ENCODE measurements at places on chromosomes 3 and 15. TPM values are rescaled to one million over a fixed set of nuclear protein-coding genes. Genes with fewer than 3 reads are reported as not detected.

- no peak overlapping the region for H3K4me3 ChIP-seq
- H3K27ac ChIP-seq, result no peak overlapping the region
- H3K4me1 ChIP-seq, result no peaks in the 10 kb centered on the region
Observed at GRCh38 chr3:154795582-154795981, 284.5 kb upstream of the MME start.

DNA sequence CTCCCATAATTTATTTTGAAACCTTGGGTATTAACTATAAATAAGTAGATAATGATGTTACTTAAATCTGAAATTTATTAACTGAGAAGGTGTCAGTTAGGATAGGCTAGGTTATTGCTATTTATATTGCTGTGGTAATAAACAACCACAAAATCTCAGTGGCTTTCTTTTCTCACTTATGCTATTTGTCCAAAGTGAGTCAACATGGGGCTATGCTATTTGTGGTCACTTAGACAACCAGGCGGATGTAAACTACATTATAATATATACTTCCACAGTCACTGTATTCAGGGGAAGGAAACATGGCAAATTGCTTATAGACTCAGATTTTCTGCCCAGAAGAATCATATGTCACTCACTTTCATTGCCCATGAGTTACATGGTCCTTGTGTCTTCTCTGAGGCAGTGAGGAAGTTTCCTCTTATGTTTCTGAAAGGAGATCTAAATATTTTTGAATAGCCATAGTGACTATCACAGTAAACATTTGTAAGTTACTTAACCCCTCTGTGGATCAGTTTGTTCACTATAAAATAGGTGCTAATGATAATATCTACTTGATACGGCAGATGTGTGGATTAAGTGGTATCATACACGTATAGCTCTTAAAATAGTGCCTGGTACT, 19.8 kb downstream of the HMG20A start:
- H3K36me3 ChIP-seq, result no peaks in the 10 kb centered on the region
- no peaks in the 10 kb centered on the region for H3K27me3 ChIP-seq
- no peak for DNase-seq

The GORASP1 gene
- 92.1 TPM for total RNA-seq

- H3K27ac ChIP-seq, result peak overlapping the region; percentile 97
- H3K4me1 ChIP-seq, result peaks cover 9% of the 10 kb centered on the region
- no peaks in the 10 kb centered on the region for H3K36me3 ChIP-seq
- H3K4me3 ChIP-seq, result peak overlapping the region; percentile 94
- no peak for DNase-seq
Observed at GRCh38 chr3:179147514-179147872, 664 bp upstream of the PIK3CA start.

The PLA2G4E gene
- total RNA-seq, result 0.71 TPM

- no peak for DNase-seq
- no peak overlapping the region for H3K4me3 ChIP-seq
- H3K36me3 ChIP-seq, result no peaks in the 10 kb centered on the region
- no peaks in the 10 kb centered on the region for H3K4me1 ChIP-seq
- no peaks in the 10 kb centered on the region for H3K27me3 ChIP-seq
Observed at GRCh38 chr3:157290766-157291165, 130.8 kb upstream of the CCNL1 start.

GRCh38 chr3:185151964-185152409, 873 bp downstream of the C3orf70 start:
- no peaks in the 10 kb centered on the region for H3K36me3 ChIP-seq
- peak overlapping the region; percentile 92 for H3K27ac ChIP-seq
- H3K4me3 ChIP-seq, result peak overlapping the region; percentile 80
- DNase-seq, result no peak

The TRNT1 gene
- 26.4 TPM for total RNA-seq
